ENCODE measurements at places on chromosomes 3 and 15.

GRCh38 chr3:151581035-151581434, 120.2 kb upstream of the IGSF10 start:
- no peak for DNase-seq

GRCh38 chr15:88174571-88174970, 82.0 kb downstream of the NTRK3 start:
- no peak for DNase-seq

DNA sequence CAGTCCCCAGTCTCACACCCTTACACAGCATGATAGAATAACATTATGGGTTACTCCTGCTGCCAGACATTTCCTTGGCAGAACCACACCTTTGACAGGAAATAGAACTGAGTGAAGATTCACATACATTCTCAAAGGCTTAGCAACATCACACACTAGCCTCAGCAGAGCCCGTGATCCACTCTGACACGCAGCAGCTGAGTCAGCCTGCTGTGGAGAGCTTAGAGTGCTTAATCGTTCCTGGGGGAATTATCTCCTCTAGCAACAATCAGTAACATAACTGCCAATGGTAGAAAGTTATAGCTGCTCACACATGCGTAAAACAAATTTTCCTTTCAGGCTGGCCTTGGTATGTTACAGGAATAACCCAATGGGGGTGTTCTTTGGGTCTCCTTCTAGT, 382.1 kb downstream of the GAP43 start:
- DNase-seq: no peak

GRCh38 chr15:88974392-88974791, 61.2 kb upstream of the MFGE8 start:
- no peak for DNase-seq

GRCh38 chr3:121152573-121152972, 244.6 kb downstream of the STXBP5L start:
- no peak for DNase-seq

- no peak for DNase-seq
Observed at GRCh38 chr3:177250151-177250550, 52.9 kb upstream of the TBL1XR1 start.

GRCh38 chr3:121648219-121648958, 12.3 kb downstream of the HCLS1 start:
- no peak for DNase-seq

GRCh38 chr3:182027366-182027765, 315.6 kb downstream of the SOX2 start:
- DNase-seq: no peak

GRCh38 chr3:186022931-186023330, 85.1 kb upstream of the TRA2B start:
- DNase-seq: no peak

- DNase-seq: no peak
Observed at GRCh38 chr3:82129221-82129801, 367.9 kb upstream of the GBE1 start.

- no peak for DNase-seq
Observed at GRCh38 chr3:138051947-138052802, 42.2 kb downstream of the CLDN18 start.

DNA sequence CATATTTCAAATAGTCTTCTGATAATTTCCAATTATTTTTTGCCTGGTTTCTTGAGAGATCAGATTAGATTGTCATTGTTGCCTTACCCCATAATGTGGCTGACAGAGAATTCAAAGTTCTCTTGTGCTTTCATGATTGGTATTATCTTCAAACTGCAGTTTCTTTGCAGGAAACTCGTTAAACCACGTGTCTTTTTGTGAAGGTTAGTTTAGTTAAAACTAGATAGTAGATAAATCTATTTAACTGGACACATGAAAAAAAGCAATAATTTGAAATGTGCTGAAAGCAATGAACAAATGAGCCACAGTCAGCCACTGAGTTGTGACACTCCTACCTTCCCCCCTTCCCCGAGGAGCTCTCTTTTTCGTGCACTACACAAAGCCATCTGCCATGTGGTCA, 327.5 kb upstream of the UMPS start:
- DNase-seq: no peak

- DNase-seq: no peak
Observed at GRCh38 chr3:30500666-30501399, 105.6 kb upstream of the TGFBR2 start.

GRCh38 chr15:73851689-73852088, 21.7 kb upstream of the TBC1D21 start:
- DNase-seq: no peak

DNA sequence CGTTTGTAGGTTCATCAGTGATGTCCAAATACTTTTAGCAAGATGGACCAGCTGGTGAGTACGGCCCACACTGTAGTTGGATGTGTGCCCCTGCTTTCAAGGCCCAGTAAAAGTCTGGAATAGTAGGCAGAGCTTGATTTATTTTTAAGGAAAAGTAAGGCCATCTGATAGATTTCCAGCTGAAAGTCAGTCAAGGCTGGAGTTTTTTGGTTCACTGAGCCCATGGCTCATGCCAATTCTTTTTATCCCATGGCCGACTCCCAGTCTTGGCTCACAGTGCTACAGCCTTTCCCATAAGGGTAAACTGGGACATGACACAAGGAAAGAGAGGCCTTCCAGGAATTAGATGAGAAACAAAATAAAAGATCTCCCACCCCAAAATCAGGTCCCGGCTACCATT, 13.5 kb downstream of the CCDC80 start:
- no peak for DNase-seq
